Hippocampal formation (tissue), 2 donors: ENCODE measurements at places on chromosomes 2 and 18.

GRCh38 chr2:160794926-160795325, 301.3 kb upstream of the RBMS1 start:
- DNase-seq: no peak

GRCh38 chr2:23669413-23670244, 257.3 kb downstream of the ATAD2B start:
- peak; percentile 21 for DNase-seq

- DNase-seq: peak; percentile 79
These were observed 24.4 kb downstream of the NFE2L2 start for GRCh38 chr2:177239932-177240630.

DNA sequence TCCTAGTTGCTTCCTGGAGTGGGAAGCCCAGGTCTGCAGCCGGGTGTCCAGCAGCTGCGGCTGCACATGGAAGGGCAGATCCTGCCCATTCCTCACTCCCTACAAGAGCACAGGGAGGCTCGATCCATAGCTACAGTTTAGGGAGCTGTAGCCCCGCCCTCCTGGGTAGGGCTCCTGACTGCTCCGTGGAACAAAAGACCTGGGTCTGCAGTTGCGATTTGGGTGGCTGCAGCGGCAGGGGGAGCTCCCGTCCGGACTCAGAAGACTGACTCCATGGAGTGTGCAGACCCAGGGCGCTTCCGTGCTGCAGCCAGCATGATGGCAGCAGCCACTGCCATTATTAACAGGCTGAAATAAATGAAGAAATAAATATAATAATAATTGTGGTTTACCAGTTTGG, 157.3 kb downstream of the CTNNA2 start:
- DNase-seq: no peak

DNA sequence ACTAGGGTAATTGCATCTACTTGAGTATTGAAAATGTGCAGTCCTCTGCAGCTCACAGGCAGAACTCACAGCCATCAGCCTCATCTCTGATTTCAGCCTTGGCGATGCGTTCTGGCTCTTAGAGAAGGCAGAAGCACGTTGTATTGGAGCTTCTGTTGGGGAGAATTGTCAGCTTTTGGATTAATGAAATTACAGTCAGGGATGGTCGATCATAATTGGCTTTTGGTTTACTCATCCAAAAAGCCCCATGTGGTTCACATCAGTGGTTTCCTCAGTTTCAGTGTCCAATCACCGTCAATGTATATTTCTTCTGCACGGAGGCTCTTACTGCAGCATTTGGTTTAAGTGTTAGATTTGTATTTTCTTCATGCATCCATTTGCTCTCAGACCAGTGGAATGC, 218.5 kb upstream of the SOX11 start:
- DNase-seq: no peak

DNA sequence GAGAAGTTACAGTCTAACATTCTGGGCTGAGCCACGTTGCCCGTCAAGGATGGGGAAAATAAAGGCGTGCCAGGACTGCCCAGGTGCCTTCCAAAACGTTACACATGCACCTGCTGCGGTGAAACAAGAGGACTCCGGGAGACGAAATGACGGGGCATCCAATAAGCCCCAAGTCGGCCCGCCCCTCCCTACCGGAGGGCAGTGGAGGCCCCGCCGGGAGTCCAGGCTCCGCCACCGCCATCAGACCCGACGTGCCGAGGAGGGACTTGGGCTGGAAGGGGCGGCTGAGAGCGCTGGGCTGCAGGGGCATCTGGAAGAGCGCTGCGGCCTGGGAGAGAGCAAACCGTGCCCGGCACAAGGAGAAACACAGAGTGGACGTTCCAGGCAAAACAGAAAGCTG, 112.5 kb upstream of the GPC1 start:
- no peak for DNase-seq

DNA sequence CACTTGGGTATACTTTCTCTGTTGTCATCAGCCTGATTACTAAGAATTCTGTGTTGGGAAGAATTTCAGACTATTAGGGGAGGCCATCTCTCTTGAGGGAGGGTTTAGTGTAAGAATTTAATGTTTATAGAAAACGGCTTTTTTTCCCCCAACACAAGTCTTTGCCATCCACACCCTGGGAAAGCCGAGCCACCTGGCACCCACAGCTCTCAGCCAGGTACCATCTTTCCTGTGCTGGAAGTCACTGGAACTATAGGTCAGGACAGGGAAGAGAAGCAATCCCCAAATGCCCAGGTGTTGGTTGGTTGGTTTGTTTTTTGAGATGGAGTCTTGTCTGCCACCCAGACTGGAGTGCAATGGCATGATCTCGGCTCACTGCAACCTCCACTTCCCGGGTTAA, 155.1 kb downstream of the SMAD7 start:
- no peak for DNase-seq

GRCh38 chr2:170576296-170576695, 138.8 kb upstream of the SP5 start:
- no peak for DNase-seq

GRCh38 chr2:216777637-216778273, 82.1 kb downstream of the TNP1 start:
- DNase-seq: no peak

DNA sequence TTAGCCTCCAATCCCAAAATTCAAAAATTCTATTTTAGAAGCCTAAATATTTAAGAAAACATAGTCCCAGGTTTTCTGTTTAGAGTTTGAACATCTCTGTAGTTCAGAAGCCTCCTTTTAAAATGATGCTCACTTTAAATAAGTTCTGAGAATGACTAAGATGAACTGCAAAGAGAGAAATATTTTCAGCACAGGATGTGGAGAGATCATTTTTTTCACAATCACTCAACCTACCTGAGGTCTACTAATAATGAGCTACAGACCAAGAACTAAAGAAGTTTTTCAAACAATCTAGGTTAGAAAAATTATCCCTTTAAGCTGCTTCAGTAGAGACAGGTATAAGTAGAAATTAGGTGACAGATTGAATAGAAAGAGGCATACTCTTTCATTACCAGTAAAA, 185.1 kb upstream of the CYP26B1 start:
- no peak for DNase-seq
